ENCODE measurements at places on chromosomes 2 and 18.

DNA sequence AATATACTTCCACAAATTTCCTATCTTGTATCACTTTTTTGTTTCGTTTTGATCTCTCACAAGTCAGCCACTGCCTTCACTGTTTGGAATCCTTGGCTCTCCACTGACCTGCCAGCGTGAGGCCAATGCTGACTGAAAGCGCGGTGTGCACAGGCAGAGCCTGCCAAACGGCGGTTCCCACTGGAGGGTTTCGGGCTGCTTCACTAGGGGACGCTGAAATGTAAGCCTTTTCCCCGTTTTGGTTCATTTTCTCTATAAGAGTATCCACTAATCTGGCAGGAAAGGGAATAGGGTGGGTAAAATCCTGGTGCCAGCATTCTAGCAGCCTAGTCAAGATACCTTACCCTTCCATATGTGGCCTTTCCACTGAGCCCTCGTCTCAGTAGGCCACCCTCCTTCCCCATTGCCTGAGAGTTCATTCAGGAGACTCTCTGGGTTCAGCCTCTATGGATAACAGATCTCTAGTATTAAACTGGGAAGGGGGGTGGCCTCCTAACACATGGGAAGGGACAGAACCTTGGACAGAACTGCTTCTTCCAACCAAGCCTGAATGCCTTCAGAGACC, 91.5 kb downstream of the DYM start:
- DNase-seq, result peak; percentile 32

DNA sequence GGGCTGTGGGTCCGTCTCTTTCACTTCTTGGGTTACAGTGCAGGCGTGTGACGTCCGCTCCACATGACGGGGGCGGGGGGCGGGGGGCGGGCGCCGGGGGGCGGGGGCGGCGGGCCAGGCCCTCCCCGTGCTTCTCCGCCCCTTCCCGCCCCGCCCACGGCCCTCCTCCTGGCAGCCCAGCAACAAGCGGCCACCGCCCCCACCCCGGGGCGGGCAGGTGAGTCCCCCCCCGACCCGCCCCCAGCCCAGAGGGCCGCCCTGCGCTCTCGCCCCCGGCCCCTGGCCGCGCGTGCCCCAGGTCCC, 3.6 kb downstream of the ZNF516 start:
- peak; percentile 18 for DNase-seq

GRCh38 chr2:224551693-224552092, 33.5 kb downstream of the CUL3 start:
- no peak for DNase-seq

DNA sequence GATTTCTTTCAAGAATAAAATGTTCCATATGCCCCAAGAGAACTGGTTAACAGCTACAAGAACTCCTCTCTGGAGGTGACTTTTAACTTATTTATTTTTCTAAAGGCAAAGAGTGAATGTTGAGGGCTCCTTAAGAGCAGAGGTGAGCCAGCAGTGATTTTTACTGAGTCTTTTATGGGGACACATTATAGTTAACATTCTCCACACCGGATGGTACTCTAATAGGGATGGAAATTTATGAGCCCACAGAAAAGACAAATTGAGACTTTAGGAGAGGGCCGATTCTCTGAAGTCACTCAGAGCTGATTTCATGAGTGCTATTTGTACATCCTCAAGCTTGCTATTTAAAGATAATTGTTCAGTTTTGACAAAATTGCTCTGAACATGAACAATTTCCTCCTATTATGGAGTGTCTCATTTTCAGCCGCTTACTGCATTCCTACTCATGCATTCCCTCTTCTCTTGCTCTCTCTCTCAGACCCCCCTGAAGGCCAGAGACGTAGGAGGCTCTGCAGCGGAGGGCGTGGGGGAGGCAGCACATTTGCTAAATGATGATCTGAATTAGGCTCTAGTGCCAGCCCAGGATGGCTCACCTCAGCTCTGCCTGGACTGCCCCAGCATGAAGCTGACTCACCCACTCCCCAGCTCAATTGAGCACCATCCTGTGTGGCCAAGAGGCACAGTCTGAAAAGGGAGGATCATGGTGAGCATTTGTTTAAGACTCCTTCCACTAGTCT, 5.9 kb upstream of the RPL37A start:
- no peak for DNase-seq

DNA sequence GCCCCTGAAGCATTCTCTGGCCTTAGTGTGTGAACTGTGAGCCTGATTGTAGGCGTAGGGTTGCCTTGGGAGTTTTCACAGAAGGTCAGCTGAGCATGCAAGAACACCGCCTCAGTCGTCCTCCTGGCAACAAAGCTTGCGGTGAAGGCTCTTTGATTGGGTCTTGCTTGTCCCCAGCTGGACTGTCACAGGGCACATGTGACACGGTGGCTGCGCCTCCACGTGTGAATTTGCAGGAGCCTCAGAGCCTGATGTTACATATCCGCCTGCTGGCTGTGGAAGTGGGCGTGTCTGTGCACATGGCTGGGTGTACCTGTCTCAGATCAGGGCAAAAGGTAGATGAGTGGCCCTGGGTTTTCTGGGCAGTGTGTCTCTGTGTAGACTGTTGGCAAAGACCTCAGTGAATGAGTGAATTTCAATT, 228.7 kb downstream of the HAUS1 start:
- no peak for DNase-seq

Data from midbrain (tissue), 1 donor.